ENCODE measurements at places on chromosomes 3 and 15.

GRCh38 chr3:10551139-10551538, 45.8 kb upstream of the ATP2B2 start:
- DNase-seq = no peak

GRCh38 chr3:56612146-56612545, 55.2 kb downstream of the CCDC66 start:
- DNase-seq = peak; percentile 25

- no peak for DNase-seq
These were observed 58.5 kb downstream of the CCNL1 start for GRCh38 chr3:157101486-157101885.

DNA sequence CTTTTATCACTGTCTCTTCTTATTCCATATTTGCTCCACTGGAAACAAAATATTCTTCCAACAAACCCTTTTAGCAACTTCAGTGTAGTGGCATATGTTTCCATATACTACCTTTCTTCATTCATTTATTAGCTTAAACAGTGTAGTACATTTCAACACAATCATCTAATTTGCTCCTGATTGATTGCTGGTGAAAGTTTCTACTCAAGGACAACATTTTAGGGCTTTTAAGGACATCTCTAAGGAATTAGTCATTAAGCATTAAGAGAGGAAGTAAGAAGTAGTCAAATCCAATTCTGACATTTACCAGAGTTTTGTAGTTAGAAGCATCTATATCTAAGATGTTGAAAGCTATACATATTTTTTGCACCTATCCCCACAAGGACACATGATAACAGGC, 55.8 kb downstream of the RSRC1 start:
- DNase-seq = no peak

- peak; percentile 27 for DNase-seq
These were observed 16.6 kb downstream of the HAPLN3 start for GRCh38 chr15:88878720-88879184.

DNA sequence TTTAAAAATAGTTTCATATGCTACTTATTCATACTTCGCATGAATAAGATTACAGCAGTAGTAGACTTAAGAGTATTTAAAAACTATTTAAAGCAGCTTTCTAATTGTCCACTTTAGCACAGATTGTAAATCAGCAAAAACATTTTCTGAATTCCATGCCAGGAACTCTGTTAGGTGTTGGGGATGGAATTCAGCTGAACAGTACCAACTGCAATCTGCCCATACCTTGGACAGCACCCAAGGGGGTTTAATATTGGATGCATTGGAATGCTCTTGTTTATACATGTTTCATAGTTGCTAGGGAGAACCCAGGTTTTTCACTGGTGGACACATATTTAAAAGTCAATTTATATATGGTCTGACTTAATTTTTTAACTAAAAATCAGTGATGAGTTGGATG, 74.8 kb downstream of the PPM1L start:
- DNase-seq = no peak

GRCh38 chr15:32908135-32908801, 190.5 kb downstream of the GREM1 start:
- no peak for DNase-seq

DNA sequence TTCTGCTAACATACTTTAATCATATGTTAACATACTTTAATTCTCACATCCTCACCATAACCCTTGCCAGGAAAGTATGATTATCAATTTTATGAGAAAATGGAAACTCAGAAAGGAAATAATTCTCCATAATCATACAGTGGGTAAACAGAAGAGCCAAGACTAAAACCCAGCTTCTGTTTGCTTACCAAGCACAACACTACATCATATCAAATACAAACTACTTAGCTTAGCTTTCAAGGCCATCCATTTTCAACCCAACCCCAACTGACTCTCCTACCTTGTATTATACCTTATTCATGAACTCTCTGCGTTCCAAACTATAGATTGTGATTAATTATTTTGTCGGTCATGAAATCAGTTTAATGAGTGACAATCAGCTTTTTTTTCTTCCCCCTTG, 9.0 kb downstream of the ZNF148 start:
- DNase-seq = no peak

GRCh38 chr3:178223876-178224275, 312.4 kb upstream of the KCNMB2 start:
- DNase-seq = no peak

GRCh38 chr3:21839592-21839991, 88.6 kb upstream of the ZNF385D start:
- DNase-seq = no peak
